CD4-positive, alpha-beta T cell treated with Interleukin-15 for 4 hours (primary cell): ENCODE measurements at places on chromosomes 12 and 14.

DNA sequence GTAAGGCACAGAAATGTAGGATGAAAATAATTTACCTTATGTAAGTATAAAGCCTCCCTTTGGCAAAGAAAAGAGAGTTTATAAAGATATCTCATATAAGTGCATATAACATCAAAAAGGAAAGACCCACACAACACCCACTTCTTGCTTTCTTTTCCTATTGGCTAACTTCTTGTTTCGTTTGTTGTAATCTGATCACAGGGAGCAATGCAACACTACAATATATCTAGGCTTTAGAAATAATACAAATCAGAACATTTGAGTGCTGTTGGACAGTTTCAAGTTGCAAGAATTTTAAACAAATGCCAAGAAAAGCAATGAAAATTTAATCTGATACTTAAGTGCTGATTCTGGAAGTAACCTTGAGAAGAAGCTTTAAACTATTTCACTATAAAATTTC, 1.3 kb downstream of the FGD6 start:
- no peak for DNase-seq

DNA sequence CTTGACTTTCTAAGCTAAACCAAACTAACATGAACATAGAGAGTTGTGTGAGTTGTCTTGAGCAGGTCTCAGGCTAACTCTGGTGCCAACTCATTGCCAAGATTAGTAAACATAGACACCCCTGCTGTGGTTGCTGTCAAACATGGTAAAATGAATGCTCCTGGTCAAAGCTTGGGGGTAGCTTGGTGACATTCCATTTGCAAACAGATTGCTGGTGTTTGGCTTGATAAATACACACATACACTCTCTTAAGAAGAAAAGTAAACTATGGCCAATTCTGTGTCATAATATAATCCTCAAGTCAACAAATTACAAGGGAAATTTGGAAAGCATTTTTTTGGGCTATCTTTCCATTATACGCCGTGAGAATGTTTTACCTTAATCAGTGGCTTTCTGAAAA, 386.4 kb upstream of the PDE3A start:
- DNase-seq = no peak

GRCh38 chr12:91241756-91242155, 59.1 kb upstream of the DCN start:
- no peak for DNase-seq

- no peak for DNase-seq
Measured at GRCh38 chr14:25406818-25407217, 356.9 kb upstream of the STXBP6 start.

GRCh38 chr12:112381406-112381882, 787 bp downstream of the HECTD4 start:
- peak; percentile 17 for DNase-seq

GRCh38 chr14:95523815-95524448, 7.5 kb upstream of the SYNE3 start:
- DNase-seq = peak; percentile 55

DNA sequence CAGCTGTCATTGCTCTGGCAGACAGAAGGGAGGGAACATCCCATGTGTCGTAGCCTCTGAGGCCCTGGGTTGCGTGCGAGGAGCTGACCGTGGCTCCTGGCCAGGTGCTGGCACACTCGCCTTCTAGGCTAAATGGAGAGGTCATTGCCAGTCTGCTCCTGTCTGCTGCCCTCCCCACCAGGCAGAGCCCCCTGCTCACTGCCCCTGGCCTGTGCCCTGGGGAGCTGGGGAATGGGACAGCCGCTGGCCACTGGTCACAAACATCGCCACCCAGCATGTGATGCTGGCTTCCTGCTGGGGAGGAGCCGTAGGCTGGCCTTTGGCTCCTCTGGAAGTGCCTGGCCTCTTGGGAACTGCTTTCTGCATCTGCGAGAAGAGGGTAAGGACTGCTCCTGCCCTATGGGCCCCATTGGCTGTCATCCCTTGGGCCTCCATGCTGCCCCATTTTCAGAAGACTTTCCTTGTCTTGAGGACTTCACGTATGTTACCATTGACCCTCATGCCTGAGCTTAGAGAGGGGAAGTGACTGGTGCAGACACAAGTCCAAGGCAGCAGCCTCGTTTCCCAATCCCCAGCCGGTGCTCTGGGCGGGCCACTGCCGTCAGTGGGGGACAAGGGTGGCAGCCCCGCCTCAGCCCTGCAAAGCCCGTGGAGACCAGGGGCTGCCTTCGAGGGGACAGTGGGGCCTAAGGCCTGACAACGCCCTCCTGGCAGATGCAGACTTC, 2.0 kb upstream of the TNFAIP2 start:
- no peak for DNase-seq

- DNase-seq = no peak
Measured at GRCh38 chr12:75888874-75889613, 142.5 kb downstream of the PHLDA1 start.

- DNase-seq = no peak
Measured at GRCh38 chr14:68157971-68158371, 338.4 kb downstream of the RAD51B start.

DNA sequence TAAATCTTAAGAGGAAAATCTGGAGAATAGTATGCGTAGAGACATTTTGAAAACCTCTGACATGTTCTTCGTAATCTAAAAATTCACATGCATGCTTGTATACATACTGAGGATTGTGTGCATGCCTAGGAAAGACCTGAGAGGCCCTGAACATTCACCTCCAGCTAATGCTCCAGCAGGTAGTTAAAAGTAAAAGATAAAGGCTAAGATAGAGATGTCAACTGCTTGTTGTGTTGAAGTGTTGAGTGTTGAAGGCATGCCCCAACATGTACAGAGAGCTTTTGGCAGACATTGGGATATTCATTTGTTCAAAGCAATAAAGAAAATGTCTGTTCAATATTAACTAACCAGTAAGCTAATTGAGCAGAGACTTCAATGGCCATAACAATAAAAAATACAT, 118.6 kb upstream of the SYT1 start:
- no peak for DNase-seq

DNA sequence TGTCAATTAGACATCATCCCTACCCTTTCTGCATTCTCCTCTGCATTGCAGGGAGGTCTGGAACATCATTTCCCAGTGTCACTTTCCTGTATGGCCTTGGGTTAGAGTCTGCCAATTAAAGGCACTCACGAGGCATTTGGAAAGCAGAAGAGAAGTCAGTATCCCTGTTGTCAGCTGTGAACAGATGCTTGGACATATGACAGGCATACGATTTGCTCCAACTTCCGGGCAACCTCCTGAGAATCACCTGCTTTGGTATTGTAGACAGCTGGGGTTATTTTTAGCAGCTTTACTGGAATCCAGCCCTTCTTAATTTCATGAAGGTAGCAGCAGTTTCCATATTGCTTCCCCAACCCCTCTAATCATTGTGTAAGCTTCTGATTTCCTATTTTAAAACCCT, 88.7 kb upstream of the DHRS4 start:
- no peak for DNase-seq

- no peak for DNase-seq
Measured at GRCh38 chr12:86950444-86950843, 694.3 kb upstream of the MGAT4C start.

- DNase-seq = no peak
Measured at GRCh38 chr14:90058876-90059458, 2.8 kb upstream of the KCNK13 start.

GRCh38 chr14:103530390-103530789, 1.4 kb downstream of the TRMT61A start:
- no peak for DNase-seq

GRCh38 chr12:41983856-41984255, 160.8 kb downstream of the GXYLT1 start:
- no peak for DNase-seq

GRCh38 chr14:104516906-104517305, 62.7 kb upstream of the C14orf180 start:
- no peak for DNase-seq

GRCh38 chr14:53880761-53881160, 75.9 kb downstream of the BMP4 start:
- no peak for DNase-seq

DNA sequence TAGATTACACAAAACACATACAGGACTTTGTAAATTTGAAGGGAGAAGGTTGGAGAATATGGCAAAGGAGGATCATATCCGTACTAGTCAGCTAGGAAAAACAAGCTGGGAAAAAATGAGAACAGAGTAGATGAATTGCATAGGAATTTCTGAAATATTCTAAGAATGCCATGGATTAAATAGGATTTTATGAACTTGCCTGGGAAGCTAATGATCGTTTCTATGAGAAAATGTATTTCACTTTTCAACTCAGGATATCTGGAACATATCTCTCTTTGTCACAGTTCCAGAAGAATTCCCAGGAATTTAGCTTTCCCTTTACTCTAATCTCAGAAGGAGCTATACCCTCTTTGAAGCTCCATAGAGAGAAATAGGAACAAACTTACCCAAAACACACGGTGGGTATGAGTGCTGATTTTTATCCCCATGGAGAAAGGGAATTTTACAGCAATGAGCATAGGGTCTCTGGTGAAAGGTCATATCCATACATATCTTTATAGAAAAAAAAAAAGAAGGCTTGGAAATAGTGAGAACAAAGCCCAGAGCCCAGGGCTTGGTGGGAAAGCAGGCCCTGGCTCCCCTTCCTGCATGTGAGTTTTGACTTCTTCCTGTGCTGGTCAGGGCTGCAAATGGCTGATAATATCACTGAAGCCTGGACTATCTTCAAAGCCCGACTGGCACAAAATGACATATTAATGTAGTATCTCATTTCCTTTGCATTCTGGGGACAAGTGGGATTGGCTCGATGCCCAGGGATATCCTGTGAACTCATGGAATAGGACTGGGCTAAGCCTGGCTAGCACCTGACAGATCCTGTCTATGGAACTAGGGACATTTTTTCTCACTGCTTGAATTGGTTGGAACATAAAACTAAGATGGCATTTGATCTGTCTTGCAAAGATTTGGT, 136.3 kb downstream of the AEBP2 start:
- no peak for DNase-seq

- no peak for DNase-seq
Measured at GRCh38 chr14:24204163-24205146, 1.0 kb upstream of the TSSK4 start.

DNA sequence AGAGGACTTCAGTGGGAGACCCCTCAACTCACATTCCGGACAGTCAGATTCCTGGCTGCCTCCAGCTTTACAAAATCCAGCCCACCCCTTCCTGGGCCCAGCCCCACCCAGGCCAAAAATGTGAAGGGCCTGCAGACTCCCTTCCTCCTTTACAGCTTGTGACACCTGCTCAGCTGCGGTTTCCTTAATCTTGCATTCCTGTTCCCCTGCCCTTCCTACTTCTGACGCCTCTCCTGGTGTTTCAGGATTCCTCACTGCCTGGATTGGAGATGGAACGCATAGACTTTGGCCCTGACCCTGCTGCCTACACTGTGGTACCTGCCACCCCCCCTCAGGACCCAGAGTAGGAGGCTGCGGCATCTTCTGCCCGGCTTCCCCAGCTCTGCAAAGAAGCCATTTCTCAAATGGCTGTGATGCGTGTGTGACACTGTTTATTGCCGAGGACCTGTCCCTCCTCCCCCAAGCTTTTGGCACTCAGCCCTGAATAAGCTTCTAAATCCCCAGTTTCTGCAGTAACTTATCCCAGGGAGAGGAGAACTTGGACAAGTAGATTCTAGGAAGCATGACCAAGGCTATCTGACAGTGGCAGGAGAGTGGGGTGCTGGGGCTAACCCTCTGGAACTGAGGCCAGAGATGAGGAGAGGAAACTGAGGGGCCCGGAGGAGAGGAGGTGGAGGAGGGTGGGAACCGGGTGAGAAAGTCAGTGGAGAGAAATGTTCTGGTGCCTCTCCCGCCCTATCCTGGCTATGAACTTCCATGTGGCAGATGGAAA, 24.9 kb upstream of the BCDIN3D start:
- no peak for DNase-seq

DNA sequence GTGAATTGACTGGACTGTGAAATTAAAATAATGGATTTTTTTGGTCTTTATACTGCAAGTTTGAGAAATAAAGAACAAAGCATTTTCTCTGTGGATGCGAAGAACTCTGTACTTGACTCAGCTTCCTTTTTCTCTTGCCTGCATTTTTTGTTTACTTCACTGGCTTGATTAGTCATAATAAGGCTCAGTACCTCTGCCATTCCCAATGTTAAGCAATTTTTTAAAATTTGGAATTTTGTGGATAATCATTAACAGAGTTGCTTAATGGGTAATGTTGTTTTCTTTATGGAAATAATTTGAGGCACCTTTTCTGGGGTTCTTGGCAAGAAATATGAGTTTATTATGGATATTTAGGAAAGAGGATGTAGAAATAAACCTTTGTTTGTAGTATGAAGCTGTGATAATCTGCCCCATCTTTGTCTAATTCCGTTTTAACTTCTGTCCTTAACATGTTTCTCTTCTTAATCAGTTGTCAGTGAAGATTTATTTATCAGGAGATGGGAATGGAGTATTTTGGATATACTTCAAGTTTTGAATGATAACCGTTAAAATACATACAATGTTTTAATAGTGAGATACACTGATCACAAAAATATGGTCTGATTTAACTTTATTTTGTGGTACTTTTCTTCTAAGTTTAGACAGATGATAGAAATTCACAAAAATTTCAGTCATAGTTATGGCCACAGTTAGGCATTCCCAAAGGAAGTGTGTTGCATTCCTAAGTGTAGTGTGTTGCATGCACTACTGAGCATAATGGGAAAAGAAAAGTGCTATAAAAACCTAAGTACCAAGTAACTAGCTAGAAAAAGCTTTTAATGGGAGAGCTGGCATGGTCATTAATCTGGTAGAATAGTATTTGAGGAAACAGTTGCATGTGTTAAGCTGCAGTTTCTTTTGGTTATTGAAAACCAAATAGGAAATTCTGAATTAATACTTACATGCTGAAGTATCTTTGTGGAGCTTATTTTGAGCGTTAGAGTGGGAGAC, 27.7 kb downstream of the WNK1 start:
- DNase-seq = peak; percentile 21

GRCh38 chr14:89214221-89214965, 202.6 kb downstream of the FOXN3 start:
- no peak for DNase-seq

DNA sequence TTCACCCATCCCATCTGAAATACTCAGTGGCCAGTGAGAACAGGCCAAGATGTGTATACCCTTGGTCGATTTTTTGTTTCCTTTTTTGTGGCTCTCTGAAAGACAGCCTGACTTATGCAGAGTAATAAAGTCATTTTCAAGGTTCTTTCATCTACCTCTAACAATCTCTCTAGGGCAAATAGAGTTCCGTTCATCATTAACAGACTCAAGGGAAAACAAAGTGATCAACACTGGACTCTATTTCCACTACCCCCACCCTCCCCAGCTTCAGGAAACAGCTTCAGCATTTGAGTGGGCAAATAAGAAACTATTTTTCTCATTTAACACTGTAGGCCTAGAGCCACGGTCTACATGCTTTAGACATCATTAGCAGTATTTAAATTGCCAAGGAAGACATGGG, 15.9 kb downstream of the PRKAB1 start:
- DNase-seq = no peak

- DNase-seq = no peak
Measured at GRCh38 chr12:11895421-11896078, 175.2 kb upstream of the BCL2L14 start.
